ENCODE measurements at places on chromosomes 7 and 10.

DNA sequence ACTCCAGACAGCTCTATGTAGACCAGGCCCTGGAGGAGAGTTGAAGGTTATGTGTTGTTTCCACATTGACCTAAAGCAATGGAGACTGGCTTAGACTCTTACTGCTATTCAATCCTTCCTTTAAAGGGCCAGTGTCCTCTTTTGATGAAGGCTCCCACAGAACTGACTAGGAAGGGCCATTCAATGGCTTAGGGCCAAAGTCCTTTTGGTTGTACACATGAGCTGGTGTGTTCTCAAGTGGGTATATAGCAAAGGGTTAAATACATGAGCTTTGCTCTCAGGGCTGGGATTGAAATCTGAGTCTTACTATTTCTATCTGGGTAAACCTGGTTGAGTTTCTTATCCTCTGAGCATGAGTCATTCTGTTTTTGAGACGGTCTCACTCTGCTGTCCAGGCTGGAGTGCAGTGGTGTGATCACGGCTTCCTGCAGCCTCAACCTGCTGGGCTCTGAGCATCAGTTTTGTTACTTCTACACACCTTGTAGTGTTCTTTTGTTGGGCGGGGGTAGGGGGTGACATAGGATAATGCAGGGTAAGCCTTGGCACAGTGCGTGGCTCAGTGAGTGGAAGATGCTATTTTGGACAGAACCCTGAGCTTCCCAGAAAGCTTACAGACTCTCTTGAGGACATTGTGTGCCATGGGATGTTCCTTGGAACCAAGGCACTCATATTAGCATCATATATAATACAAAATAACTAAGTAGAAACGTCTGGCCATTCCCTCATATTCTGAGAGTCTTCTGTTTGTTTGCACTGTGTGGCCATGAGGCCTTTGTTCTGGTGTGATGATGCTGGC lies 90.1 kb downstream of the ABCC2 start:
- DNase-seq, result no peak

DNA sequence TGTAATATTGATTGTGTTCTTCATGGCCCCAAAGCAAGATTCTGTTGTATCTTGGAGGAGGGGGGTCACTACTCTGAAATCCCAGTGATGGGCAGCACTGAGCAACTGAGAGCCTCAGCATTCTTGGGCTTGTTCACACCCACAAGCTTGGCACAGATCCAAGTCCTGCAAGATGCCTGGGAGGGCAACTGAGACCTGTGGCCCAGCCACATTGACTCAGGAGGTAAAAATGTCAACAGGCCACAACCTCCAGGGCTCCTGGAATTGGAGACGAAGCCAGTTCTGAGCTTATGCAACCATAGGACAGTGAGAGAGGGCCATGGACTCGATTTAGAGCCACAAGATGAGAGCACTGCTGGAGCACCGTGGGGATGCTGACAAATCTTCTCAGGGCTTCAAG lies 3.1 kb upstream of the DOCK1 start:
- peak; percentile 68 for DNase-seq

GRCh38 chr10:3750006-3750816 lies 34.8 kb downstream of the KLF6 start:
- DNase-seq, result peak; percentile 27

- DNase-seq, result no peak
These were observed 32.6 kb upstream of the CHCHD3 start for GRCh38 chr7:133114519-133114918.

GRCh38 chr7:147639037-147639436 lies 951.5 kb upstream of the C7orf33 start:
- no peak for DNase-seq

DNA sequence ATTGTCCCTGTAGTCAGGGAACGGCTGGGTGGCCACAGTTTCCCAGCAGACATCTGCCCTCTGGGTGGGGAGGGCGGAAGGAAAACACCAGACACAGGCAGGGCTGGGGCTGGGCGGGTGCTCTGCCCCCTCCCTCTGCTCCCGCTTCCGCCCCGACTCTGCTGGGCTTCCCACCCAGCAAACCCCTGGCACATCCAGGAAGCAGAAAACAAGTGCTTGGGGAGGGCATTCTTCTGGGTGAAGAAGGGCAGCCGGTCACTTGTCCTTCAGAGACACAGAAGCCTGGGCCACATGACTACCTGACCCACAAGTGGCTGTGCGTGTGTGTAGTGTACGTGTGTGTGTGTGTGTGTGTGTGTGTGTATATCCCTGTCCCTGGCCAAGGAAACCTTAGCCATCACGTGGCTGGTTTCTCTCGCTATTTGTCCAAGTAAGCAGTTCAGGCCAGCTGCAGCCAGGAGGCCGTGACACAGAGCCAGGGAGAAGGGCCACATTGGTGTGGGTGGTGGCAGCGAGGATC lies 77.9 kb downstream of the ZMIZ1 start:
- no peak for DNase-seq

- no peak for DNase-seq
These were observed 5.7 kb downstream of the ZNF92 start for GRCh38 chr7:65379318-65379717.

GRCh38 chr7:130369831-130370550 lies 10.3 kb upstream of the CPA1 start:
- no peak for DNase-seq

DNA sequence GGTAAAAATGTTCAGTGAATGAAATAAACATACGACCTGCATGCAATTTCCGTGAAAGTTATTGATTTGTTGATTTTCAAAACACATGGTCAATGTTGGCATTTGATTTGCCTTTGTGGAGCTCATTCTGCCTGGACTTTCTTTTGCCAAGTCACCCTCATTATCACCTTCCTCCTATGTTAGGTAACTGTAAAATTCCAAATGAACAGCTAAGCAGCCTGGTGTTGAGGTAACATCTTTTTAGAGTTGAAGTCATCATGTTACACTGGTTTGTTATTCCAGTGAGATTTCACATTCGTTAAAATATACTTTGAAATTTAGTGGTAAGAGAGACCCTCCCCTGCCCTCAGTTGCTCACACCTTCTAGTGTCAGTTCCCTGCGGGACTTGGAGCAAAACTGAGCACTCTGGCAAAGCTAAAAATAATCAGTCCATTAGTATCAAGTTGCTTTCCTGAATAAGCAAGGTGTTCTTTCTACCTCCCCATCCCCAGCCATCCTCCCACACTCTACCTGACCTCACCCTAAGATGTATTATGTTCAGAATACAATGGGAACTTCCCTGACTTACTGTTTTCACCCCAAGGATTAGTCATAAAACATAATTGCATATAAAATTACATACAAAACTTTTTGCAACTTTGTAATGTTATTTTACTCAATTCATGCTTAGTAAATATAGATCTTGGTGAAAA lies 283.3 kb upstream of the SEMA3A start:
- DNase-seq, result no peak

DNA sequence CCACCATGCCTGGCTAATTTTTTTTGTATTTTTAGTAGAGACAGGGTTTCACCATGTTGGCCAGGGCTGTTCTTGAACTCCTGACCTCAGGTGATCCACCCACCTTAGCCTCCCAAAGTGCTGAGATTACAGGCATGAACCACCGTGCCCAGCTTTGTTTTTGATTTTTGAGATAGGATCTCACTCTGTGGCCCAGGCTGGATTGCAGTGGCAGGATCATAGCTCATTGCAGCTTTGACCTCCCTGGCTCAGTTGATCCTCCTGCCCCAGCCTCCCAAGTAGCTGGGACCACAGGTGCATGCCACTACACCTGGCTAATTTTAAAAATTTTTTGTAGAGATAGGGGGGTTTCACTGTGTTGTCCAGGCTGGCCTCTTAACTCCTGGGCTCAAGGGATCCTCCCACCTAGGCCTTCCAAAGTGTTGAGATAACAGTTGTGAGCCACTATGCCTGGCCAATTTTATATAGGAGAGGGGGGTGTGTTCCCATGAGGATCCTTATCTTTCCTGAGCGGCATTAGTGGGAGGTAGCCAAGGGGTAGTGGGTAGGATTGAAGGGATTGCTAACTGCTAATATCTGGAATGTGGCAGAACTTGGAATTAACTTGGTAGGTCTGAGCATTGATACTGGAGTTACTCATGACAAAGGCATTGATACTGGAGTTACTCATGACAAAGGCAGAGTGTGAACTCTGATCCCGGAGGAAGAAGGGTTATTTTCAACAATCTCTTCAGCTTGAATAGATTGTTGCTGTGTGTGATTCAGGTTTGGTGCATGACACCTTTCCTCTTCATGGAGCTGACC lies 1.0 kb upstream of the NOLC1 start:
- peak; percentile 66 for DNase-seq

DNA sequence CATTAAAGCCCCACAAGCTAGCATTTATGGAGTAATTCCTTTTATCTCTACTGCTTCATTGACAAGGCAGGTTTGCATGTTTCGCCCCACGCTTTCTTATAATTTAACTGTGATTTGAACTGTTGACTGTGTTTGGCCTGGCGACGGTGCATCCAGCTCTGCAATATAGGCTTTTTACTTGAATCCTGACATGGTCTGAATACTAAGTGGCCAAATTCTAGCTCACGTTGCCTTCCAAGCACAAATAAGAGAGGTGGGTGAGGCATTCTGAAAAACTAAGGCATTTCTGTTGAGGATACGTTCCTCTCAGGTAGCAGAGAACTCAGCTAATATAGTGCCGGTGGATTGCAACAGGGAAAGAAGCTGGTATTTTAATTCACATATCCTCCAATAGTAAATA lies 61.8 kb downstream of the NRP1 start:
- DNase-seq, result no peak

- DNase-seq, result no peak
These were observed 184.0 kb upstream of the ADCY1 start for GRCh38 chr7:45390180-45390579.

DNA sequence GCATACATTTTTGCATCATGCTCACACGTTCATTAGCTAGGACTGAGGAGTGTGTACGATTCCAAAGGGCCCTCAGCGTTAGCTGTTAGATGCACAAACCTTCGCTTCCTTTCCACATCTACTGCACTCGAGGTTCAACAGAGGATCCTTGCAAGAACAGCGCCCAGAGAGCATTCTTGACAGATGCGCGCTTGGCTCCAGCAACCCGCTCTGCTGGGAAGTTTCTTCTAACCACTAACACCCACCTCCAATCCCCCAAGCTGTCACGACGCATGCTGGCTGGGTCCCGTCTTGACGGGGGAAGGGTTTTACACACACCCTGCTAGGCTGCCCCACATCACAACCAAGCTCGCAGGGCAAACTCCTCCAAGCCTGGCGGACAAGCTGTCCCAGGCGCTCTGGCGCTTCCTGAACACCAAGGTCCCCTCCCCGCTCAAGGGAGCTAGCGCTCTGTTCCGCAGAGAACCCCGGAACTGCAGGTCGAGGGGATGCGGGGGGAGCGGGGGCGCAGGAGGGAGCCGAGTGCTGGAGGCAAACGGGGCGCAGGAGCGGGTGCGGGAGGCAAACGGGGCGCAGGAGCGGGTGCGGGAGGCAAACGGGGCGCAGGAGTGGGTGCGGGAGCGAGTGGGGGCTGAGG lies 653 bp upstream of the ADRB1 start:
- DNase-seq, result peak; percentile 22

DNA sequence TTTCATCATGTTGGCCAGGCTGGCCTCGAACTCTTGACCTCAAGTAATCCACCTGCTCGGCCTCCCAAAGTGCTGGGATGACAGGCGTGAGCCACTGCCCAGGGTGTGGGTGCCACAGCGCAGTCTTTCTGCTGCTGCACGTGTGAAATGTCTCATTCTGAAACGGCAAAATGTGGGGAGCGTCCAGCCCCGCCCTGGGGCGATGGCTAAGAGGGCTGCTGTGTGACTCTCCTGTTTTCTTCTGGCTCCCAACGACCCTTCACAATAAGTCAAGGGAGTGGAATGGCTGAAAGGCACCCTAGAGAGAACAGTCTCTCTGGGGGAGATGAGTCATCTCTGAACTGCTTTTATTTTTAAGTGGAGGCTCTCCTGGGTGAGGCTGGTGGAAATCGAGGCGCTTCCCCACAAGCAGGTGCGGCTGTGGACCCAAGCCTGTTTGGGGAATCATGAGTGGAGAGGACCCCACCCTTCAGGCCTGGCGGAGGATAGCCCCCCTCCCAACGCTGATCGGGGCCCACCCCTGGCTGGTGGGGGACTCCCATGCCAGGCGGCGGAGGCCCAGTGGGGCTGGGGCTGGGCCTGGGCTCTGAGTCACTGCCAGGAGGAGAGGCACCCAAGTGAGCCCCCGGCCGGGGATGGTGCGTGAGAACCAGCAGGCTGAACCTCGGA lies 18.0 kb downstream of the ADAP1 start:
- peak; percentile 79 for DNase-seq

GRCh38 chr10:103592186-103593021 lies 98.9 kb downstream of the NEURL1 start:
- peak; percentile 85 for DNase-seq

GRCh38 chr7:1749351-1749863 lies 79.3 kb downstream of the ELFN1 start:
- DNase-seq, result no peak

- DNase-seq, result no peak
These were observed 28.2 kb upstream of the ADCYAP1R1 start for GRCh38 chr7:31023877-31024276.

GRCh38 chr10:59388671-59388976 lies 26.3 kb upstream of the FAM13C start:
- DNase-seq, result no peak

DNA sequence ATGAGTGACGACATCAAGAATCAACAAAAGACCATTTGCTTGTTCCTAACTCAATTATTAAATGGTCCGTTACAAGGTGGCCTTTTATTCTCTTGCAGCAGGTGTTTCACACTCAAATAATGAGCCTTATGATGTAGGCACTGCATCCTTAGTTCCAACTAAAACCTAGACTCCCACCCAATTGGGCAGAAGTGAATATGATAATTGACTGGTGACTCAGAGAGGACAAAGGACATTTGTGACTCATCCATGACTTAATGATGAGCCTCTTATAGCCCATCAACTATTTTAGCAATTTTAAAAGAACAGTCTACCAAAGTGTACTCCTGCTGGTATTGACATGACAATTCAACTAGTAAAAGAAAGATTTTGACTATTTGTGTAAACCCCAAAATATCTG lies 1027.8 kb upstream of the PHF14 start:
- DNase-seq, result no peak

GRCh38 chr7:73521636-73522104 lies 423 bp downstream of the BAZ1B start:
- peak; percentile 57 for DNase-seq

GRCh38 chr10:93488956-93489528 lies 6.9 kb upstream of the MYOF start:
- no peak for DNase-seq

DNA sequence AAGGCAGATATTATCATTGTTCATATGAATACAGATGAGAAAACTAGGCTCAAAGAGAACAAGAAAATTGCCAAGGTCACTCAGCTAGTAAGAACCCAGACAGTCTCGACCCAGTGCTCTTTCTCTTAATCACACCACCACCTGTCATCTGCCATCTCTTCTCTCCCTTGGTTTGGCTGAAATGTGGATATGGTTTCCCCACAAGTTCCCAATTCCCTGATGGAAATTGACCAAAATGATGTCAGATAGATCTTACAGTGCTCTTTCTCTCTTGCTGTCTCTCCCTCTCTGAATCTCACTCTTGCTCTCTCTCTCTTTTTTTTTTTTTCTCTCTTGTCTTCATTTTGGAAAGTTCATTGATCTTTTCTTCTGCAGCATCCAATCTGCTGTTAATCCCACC lies 9.1 kb downstream of the C10orf90 start:
- DNase-seq, result no peak

GRCh38 chr10:44973323-44974081 lies 5.1 kb downstream of the DEPP1 start:
- no peak for DNase-seq

GRCh38 chr7:41051062-41051461 lies 651.8 kb downstream of the INHBA start:
- no peak for DNase-seq
